ENCODE measurements at places on chromosomes 4 and X.

- DNase-seq = no peak
Measured at GRCh38 chr4:77126809-77127208, 30.2 kb upstream of the CCNG2 start.

DNA sequence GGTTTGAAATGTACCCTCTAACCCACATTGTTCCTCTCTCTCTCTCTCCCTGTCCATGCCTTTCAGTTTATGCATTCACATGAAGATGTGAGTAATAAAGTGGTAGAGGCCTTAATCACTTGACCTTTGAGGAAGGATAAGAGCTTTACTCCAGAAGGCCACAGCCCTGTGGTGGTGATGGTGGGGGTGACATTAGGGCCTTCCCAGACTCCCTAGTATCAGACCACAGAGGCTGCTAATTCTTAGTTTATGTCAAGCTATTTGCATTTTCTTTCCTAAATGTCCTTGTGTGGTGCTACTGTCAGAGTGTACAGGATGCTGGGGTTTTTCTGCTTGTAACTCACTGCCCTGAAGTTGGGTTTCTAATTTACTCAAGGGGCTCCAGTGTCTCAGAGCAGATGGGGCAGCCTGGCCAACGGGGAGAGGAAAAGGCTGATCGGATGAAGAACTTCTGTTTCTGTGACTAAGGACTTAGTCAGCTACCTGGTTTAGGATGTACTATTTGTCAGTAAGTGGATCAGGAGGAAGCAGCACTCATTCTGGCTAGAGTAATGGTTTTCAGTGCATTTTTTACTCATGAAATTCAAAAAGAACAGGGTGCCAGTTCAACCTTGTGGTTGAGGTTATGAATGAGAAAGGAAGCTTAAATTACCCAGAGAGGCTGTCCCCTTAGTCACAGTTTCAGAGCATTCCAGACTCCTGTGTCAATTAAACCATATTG, 509.6 kb upstream of the DIPK2B start:
- no peak for DNase-seq

GRCh38 chr4:127783955-127784770, 2.0 kb downstream of the HSPA4L start:
- no peak for DNase-seq

GRCh38 chrX:69185886-69186285, 20.6 kb upstream of the PJA1 start:
- no peak for DNase-seq

GRCh38 chr4:54169176-54169575, 59.9 kb upstream of the PDGFRA start:
- DNase-seq = no peak

GRCh38 chr4:82491251-82491960, 61.0 kb downstream of the ENOPH1 start:
- DNase-seq = no peak

- no peak for DNase-seq
Measured at GRCh38 chrX:137031517-137032340, 2.1 kb downstream of the GPR101 start.

- DNase-seq = no peak
Measured at GRCh38 chrX:102063445-102064074, 61.9 kb upstream of the TCEAL2 start.

DNA sequence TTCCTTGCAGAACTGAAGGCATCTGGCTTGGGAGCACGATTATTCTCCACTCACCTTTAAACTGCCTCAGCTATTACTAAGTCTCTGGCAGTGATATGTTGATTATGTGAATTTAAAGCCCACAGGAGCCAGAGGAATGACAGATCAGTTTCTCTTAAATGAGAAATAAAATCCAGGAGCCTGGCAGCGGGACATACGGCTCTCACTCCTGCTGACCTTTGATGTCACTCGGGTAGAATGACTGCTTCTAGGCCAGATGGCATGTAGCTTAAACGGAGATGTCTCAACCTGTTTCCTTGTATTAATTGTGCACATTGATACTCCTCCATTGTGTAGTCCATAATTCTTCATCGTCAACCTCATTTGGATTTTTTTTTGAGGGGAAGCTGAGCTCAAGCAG, 4.0 kb upstream of the CBLL2 start:
- no peak for DNase-seq

- DNase-seq = no peak
Measured at GRCh38 chr4:53919535-53919934, 144.9 kb downstream of the CHIC2 start.

DNA sequence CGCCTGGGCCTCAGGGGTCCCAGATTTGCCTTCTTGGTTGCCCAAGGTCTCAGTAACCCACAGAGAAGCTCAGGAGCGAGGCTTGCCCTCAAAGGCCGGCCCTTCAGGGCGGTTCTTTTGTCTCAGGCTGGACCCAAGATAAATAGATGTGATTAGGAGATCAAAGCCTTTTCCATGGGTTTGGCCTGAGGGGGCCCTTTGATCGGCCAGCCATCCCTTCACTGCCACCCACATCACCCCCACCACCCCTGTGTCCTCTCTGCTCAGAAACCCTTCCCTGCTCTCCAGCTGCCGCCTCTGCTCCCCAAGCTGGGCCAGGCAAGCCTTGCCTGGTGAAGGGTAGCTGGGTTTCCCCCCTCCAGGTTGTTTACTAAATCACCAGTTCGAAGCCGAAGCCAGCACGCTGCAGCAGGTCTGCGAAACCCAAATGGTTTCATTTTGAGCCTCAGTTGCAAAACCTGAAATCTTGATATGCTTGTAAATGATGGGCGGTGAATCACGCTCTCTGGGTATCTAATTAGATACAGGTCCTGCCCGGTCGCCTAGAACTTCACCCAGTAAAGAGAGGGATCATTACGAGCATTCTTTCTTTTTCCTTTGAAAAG, 202.6 kb upstream of the BCOR start:
- DNase-seq = no peak

DNA sequence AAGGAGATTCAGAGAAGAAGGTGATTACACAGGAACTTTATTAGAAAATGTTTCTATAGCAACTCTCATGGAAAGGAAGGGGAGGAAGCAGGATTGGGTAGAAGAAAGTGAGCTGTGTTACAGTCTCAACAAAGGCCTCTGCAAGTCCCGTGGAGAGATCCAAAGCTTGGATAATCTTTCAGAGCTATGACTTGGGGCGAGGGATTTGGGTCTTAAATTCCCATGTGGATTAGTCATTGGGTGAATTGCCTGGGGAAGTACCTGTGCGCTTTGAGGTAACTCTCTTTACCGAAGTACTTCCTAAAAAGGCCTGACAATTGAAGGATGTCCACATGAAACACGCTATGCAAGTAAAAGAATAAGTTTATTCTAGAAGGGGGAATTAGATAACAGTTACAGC, 133.8 kb upstream of the ANKRD50 start:
- no peak for DNase-seq

DNA sequence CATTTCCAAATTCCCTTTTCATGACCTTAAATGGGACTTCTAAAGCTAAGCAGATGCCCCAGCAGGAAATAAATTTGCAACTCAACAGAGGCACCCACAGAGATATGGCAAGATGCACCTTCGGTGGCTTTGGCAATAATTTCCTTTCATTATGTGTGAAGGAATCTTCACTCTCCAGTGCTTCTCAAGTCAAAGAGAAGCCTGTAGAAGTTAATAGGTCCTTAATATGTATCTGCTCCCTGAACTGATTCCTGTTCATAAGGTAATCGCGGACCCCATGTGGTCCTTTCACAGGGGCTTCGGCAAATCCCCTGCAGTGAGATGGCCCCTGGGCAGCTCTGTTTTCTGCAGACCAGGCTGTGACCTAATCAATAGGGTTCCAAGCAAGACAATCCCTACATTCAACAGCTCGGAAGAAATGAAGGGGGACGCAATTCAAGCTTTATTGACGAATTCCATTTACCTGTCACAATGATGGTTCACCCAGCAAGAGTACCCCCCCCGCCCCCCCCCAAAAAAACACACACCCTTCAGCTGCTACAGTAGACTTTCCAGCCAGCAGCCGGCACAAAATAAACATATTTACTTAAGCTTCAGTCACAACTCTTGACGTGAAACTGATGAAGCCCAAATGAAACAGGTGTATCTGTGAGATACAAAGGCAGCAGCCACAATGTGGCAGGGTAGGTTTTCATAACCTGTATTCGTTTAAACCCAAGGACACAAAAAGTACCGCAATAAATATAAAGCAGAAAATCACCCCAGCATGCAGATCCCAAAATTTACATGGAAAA, 35.3 kb downstream of the FAT1 start:
- DNase-seq = no peak

DNA sequence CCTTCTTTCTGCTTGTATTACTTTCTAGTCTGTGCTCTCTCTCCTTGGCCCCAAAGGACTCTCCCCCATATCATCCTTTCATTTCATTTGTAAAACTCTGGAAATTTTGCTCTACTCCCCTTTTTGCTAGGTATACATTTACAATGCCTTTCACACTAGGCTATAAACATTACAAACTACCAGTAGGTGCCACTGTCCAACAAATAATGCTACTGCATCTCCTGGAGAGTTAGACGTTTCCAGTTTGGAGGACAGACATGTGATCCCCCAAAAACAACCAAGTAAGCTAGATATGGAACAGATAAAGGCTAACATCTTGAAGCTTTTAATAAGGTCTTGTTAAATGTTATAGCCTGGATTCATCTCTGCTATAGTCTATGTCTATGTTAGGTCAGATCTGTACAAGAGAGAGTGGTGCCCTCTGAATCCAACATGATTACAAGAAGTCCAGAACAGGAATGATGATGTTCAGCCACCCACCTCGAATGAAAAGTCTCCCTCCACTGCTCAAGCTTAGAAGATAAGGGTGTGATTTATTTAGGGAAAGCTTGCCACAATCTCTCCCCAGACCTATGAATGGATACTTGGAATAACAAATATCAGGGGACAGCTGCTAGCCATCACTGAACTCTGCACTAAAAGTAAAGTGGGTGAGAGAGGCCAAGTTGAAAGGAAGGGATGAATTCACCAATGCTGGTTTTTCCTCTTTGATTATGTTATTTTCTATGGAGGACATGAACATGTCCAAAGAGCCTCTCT, 14.3 kb downstream of the CBR4 start:
- no peak for DNase-seq

DNA sequence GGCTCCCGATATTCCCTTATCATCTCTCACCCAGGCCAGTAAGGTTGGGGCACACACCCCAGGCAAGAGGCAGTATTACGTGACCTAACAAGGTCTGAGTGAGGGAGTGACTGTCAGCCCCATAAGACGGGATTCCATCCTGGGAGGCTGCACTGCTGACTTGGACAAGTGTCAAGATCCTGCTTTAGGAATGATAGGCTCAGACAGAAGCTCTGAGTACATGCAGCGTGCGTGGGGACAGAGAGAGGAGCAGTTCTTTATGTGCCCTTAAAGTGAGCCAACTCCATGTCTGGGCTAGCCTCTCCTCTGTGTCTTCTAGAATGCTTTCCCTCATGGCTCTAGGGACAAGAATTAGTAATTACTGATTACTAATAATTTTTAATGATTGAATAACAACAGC, 142.2 kb upstream of the PRPS2 start:
- DNase-seq = no peak

DNA sequence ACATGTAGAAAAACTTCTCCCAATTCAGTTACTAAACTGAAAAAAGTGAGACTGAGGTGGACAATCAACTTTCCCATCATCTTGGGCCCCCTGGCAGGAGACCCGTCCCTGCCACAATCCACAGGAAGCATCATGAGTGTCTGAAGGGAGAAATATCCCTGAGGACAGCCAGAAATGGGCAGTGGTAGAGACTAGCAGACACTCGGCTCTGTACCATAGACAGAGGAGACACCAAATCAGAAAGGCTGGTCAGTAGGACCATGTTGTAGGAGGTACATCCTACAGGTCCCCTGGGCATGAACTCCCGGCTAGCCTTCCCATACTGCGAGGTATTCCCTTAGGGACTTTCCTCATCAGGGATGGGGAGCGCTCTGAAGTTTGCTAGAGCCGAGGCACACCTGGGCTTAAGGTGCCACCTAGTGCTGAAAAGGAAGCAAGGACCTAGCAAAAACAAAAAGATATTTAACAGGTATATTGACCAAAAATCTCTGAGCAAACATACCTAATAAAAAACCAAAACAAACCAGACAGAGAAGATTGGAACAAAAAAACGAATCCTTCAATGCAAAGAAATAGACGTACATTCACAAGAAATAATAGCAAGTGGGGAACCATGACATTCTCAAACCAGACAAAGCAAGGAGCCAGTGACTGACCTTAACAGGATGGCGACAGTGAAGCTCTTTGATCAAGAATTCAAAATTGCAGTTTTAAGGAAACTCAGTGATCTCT, 55.6 kb downstream of the HAUS3 start:
- DNase-seq = no peak

GRCh38 chr4:38279077-38279476, 318.9 kb downstream of the PTTG2 start:
- no peak for DNase-seq

DNA sequence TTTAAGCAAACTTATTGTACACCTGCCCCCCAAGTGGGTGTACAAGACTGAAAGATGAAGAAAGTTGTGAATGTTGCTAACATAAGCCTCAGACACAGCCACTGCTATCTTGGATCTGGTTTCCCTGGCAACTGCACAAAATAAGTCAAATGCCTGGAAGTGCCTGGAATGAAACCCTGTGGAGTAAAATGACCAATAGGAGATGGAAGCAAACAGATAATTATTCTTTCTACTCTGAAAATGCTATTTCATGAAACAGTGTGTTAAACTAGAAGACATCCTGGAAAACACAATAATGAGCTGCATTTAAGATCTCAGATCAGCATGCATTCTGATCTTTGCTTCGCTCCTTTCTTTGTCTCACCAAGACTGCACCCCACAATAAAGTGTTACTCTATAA, 1016.0 kb downstream of the ARAP2 start:
- DNase-seq = no peak

GRCh38 chrX:73963682-73964081, 340.3 kb upstream of the ZCCHC13 start:
- DNase-seq = no peak

DNA sequence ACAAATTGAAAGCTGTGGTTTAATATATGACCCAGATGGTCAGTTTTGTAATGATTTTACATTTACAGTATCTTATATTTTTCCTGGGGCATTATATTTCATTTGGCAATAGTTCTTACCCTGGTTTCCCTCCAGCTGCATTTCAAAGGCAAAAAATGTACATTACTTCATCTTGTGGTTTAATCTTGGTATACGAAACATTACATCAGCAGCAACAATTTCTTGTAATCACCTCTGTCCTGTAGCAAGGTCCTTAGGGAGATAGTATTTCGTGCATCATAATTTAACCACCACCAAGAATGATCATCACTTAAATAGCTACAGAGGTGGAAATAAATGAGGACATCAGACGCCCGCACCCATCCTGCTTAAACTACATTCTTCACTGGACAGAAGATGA, 48.8 kb downstream of the HS6ST2 start:
- DNase-seq = no peak

- DNase-seq = no peak
Measured at GRCh38 chr4:18022572-18023050, 1.1 kb upstream of the LCORL start.

Data from activated naive CD8-positive, alpha-beta T cell treated with anti-CD3 and anti-CD28 coated beads, Interleukin-2, amount 50 U/mL, for 16 hours (primary cell).